ENCODE measurements at places on chromosomes 5 and 9.

GRCh38 chr9:129103595-129103965, 7.0 kb downstream of the CRAT start:
- no peak for DNase-seq

- DNase-seq: no peak
Measured at GRCh38 chr5:82222597-82223574, 55.3 kb downstream of the RPS23 start.

GRCh38 chr9:88319936-88320747, 68.1 kb upstream of the SPIN1 start:
- no peak for DNase-seq

GRCh38 chr5:97297704-97298091, 114.7 kb upstream of the RIOK2 start:
- DNase-seq: no peak

DNA sequence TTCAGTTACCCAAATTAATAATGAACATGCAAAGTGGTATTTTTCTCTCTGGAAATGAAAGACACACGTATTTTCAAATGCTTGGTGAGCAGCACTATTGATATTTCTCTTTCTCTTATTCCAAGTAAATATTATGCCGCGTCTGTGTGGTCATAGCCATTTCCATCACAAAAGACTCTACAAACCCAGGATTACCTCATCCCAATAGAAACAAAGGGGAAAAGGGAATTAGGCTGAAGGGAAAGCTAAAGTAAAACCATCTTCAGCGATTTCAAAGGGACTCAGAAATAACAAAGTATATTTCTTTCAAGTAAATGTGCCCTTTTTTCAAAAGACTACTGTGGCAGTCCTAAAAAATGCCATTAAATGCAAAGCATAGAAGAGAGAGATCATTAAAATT, 62.0 kb upstream of the FST start:
- no peak for DNase-seq

DNA sequence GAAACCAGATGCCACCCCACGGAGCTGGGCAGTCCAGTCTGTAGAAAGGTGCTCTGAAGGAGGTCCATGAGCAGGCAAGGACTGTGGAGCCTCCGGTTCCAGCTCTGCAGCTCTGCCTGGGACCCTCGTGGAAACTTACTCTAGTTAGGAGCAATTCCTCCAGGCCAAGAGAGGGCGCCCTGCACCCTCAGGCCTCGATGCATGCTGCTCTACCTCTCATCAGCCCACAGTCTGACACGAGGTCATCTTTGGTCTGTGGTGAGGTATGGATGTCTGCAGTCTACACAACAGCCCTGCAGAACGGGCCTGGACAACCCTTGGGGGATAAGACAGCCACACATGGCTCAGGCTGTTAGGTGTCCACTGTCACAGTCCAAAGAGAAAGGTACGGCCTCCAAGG, 50.6 kb upstream of the UBTD2 start:
- DNase-seq: no peak

DNA sequence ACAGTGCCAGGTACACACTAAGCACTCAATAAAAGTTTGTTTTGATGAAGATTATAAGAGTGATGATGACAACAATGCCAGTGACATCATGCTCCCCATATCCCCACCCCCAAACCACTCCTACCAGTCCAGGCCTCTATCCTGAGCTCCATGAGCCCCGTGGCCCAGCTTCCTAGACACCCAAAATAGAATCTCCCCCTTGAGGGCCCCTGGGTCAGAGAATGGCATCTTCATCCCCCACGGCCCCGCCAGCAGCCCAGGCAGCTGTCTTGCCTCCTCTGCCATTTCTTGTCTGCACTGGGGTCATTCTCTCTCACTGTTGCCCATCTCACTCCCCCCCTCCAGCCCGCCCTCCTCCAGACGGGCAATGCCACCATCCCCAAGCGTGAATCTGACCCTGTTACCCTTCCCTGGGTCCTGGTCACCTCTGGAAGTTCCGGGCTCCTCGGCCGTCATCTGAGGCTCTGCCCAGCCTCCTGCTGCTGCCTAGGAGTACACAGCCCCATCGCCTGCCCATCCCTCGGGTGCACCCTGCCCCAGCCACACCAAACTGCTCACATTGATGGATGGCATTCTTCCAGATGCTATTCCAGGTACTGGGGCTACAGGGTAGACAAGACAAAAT, 76.8 kb upstream of the LMX1B start:
- DNase-seq: no peak

- no peak for DNase-seq
Measured at GRCh38 chr5:105640328-105640727, 2030.4 kb downstream of the EFNA5 start.

DNA sequence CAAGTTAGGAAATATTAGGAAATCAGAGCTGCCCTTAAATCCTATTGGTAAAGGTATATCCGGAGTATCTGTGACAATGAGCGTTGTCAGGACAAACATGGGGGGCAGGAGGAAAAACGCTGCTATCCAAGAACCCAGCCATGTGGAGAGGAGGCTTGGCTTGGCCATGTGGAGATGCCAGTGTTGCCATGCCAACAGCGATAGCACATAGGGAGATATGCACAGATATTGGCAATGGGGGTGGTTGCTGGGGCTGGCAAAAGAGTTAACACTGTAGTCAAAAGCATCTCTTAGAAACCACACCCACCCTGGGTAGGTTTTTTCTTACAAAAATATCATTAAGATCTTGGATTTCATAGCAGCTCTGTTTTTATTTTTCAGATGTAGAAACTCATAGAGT, 106.4 kb upstream of the ASTN2 start:
- DNase-seq: no peak

DNA sequence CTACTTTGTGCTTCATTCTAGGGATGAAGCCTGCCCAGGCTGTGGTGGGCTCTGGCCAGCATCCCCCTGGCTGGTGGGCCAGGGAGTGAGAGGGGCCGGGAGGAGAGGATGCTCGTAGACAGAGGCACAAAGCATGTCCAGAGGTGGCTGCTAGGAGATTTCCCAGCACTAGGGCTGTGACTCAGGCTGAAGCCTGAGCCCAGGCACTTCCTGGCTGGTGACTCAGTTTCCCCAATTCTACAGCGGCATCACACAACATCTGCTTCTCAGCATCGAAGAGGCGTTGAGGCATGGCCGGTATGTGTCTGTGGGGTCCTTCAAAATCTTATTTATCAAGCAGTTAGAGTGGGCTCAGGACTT, 55.6 kb downstream of the DUSP1 start:
- DNase-seq: no peak

- peak; percentile 0 for DNase-seq
Measured at GRCh38 chr5:35651002-35651756, 33.5 kb downstream of the SPEF2 start.

GRCh38 chr5:59560553-59560952, 333.0 kb downstream of the PDE4D start:
- no peak for DNase-seq

- DNase-seq: no peak
Measured at GRCh38 chr5:113984928-113985327, 376.9 kb upstream of the KCNN2 start.

DNA sequence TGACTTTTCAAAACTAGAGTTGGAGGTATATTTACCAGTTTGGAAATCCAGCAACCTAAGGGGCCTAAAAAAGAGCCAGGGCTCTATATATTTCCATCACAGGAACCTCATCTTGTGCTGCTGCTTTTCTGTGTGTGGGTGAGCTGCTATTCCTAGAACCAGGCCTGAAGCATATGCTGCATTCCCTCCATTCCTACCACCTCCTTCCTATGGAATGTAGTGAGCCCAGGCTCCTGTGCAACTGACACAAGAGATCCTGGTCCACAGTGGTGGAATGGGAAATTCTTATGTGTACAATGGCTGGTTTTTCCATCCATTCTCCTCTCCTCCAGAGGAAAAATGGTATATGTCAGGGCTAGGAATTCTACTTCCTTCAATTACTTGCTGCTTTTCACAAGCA, 39.1 kb downstream of the SPEF2 start:
- no peak for DNase-seq

- DNase-seq: no peak
Measured at GRCh38 chr5:171308453-171309275, at the start of gene TLX3. Gene TLX3, plus strand, starts transcription at chr5:171309248. Its CDS starts 118 bp downstream, at chr5:171309366.

- DNase-seq: no peak
Measured at GRCh38 chr5:31987985-31988710, 186.0 kb downstream of the GOLPH3 start.

- no peak for DNase-seq
Measured at GRCh38 chr9:109730228-109730627, 49.8 kb upstream of the PALM2AKAP2 start.

DNA sequence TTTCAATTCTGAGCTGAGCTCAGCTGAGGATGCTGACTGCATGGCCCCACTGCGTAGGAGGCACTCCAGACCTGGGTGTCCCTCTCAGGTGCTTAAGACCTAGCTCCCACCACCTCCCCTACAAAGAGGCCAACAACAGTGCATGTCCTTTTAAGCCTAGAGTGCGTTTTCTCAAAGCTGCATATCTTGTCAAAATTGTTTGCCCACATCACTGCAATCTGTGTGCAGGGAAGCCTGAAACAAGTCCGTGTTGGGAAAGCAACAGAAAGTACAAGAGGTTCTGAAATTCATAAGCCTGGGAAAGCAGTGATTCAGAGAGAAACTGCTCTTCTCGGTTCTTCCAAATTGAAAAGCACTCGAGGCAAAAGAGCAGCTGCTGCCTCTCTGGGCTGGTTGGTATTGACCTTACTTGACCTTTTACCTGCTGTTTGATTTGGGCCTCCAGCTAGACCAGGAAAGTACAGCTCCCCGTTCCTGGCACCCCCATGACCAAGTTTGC, 238.4 kb downstream of the NR2F1-AS1 start:
- DNase-seq: no peak

DNA sequence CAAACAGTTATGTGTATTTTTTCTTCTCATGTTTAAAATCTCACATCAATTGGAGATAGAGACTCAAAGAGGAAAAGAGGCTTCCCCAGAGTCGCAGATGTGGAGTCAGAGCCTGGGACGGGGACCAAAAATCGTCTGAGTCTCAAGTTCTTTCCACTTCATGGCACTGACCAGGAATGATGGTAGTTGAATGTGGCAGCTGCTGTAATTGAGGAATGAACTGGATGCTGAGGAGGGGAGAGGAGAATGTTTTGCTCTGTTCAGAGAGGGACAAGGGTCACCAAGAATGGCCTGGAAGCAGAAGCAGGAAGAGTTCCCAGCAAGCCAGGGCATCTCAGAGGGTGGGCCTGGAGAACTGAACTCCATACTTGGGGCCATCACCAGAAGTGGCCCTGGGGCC, 103.9 kb downstream of the NSG2 start:
- no peak for DNase-seq

GRCh38 chr9:115674091-115674490, 479.5 kb upstream of the PAPPA start:
- no peak for DNase-seq

Measured in GM18507 (cell line).